Thoracic aorta (tissue), 2 donors: ENCODE measurements at places on chromosomes 5 and 9. TPM values are rescaled to one million over a fixed set of nuclear protein-coding genes. Genes with fewer than 3 reads are reported as not detected.

DNA sequence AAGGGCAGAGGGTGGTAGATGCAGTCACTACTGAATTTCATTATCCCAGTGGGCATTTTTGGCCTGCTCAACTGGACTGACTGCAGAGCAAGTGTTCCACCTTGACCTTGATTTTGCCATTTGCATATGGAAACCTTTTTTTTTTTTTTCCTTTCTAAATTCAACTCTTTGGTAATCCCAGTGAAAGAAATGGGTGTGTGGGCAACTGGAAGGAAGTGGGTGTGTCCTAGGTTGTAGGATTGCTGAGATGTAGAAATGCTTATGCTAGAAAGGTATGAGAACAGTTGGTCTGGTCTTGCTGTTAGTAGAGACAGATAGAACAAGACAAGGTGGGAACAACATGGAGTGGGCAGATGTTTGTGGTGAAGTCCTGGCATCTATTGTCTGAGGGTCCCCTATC lies 7.8 kb upstream of the IL12B start:
- no peak for DNase-seq

DNA sequence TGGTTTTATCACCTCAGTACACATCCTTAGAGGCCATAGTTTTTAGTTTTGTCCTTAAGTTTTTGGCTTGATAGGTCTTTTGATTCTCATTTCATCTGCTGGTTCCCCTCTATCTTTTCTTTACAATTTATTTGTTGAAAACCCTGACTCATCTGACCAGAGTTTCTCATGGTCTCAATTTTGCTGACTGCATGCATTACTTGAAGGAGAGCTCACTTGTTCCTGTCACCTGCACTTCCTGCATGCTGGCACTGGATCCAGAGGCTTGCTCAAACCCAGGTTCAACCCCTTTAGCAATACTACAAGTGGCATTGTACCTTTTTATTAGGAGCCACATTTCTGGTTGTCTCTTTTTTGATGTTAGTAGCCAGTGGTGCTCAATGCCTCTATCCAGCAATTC lies 26.7 kb downstream of the FBXO10 start:
- DNase-seq: no peak

DNA sequence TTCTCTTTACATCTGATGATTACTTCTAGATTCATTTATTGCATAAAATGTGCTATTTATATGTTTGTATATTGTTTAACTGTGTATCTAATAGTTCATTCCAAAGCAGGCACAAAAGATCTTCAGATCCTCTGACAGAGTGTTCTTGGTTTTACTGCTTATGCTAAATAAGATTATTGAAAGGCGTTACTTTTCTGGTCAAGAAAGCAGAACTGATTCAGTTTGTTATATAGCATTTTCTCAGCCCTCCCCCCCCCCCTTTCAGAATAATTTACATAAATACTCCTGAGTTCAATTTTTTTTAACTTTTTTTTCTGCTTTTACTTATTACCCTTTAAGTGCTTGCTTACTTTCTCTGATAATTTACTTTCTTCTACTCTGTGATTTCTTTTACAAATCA lies 15.4 kb downstream of the CDC42SE2 start:
- no peak for DNase-seq

GRCh38 chr9:113511047-113511521 lies 47.6 kb downstream of the RGS3 start:
- no peak for DNase-seq

DNA sequence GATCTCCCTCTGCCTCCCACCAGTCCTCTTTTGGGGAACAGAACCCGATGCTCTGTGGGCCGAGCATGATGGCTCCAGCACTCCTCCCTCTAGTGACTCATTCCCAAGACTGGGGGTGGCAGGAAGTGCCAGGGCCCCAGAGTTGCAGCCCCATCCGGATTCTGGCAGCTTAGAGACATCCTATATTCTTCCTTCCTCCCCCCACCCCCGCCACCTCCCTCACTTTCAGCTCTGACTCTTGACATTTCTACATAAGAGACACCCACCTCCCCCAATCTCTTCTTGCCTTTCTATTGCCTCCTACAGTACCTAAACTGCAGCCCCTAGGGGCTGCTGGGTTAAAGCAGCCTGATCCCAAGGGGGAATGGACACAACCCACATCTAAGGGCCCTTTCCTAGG lies 47.1 kb upstream of the MATR3 start:
- no peak for DNase-seq

DNA sequence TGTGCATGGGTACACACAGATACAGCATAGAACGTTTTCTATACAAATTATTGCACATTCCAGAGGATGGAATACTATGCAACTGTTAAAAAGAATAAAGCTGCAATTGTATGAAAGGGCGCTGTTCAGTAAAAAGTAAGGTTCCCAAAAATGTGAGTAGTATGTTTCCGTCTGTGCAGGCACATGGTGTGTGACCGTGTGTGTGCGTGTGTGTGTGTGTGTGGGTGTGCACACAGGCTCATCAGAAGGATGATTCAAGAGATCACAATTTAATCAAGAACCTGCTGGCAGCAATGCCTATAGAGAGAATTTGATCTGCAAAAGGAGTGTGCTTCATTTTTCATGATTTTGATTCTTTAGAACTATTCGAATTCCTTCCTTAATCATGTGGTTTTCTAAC lies 76.3 kb downstream of the SEMA4D start:
- DNase-seq: no peak

DNA sequence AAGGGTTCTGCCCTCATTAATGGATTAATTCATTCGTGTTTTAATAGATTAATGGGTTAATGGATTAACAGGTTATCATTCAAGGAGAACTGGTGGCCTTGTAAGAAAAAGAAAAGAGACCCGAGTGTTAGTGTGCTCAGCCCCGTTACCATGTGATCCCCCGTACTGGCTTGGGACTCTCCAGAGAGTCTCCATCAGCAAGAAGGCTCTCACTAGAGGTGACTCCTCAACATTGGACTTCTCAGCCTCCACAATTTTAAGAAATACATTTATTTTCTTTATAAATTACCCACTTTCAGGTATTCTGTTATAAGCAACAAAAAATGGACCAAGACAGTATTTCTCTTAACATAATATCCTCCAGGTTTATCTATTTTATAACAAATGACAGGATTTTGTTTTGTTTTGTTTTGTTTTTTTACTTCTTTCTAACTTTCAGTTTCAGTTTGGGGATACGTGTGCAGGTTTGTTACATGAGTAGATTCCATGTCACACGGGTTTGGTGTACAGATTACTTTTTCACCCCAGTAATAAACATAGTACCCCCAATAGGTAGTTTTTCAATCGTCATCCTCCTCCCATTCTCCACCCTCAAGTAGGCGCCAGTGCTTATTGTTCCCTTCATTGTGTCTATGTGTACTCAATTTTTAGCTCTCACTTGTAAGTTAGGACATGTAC lies 456.1 kb downstream of the DNAH5 start:
- no peak for DNase-seq

- DNase-seq: no peak
Measured at GRCh38 chr5:53970475-53970874, 339.9 kb downstream of the ARL15 start.

DNA sequence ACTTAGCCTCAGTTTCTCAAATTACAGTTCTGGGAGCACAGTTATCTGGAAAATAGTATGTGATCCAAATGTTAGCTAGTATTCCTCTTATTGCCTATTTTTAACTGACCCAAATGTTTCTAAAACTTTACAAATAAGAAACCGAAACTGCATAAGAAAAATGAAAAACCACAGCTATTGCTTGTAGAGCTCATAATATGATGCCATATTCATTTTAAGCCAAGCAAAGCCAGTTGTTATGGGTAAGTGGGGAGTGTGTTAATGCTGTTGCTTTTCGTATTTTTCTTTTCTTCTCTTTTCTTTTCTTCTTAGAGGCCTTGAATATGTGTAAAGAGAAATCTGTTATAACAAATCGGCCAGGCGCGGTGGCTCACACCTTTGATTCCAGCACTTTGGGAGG lies 447.4 kb upstream of the TUSC1 start:
- no peak for DNase-seq

- DNase-seq: no peak
Measured at GRCh38 chr9:135090547-135090946, 3.1 kb downstream of the OLFM1 start.

- no peak for DNase-seq
Measured at GRCh38 chr5:72552041-72552557, 44.9 kb upstream of the ZNF366 start.

GRCh38 chr9:98047002-98047401 lies 9.5 kb upstream of the NANS start:
- DNase-seq: no peak

DNA sequence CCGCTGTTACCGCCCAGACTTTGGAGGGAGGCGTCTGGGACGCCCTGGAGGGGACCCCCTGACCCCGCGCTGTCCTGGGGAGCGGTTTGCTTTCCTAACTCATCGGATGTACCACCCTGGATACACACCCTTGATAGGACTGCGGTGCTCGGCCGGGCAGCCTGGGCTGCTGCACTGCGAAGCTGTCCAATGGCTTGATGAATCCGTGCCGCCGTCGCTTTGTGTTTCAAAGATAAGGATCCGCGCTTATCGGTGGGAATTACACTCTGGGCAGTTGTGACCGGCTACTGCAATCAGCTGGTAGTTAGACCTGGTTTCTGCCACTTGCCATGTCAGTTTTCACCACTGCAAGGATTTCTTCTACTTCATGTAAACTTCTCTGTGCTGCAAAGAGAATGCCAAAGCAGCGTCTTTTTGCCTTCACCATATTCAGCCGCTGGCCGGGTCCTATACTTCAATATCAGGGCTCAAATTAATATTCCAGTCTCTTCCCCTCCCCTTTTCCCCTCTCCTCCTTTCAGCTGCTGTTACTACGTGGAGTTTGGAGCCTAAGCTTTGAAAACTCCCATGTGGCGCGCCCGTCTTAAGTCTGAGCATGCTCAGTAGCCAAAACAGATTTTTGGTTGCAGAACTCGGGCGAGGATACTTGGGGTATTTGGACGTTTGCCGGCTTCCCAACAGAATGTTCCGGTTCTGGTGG lies 727 bp downstream of the SMAD5 start:
- DNase-seq: no peak

DNA sequence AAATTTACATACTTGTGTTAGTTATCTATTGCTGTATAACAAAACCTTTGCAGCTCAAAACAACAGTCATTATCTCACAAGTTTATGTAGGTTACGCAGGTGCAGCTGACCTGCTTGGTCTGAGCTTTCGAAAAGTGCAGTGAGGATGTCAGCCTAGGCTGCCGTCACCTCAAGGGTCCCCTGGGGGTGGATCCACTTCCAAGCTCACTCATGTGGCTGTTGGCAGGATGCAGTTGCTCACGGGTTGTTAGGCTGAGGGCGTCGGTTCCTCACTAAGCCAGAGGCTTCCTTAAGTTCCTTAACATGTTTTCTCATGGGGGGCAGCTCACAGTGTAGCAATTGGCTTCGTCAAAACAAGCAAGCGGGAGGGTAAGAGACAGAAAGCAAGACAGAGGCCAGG lies 139.8 kb downstream of the DOCK8 start:
- DNase-seq: no peak

DNA sequence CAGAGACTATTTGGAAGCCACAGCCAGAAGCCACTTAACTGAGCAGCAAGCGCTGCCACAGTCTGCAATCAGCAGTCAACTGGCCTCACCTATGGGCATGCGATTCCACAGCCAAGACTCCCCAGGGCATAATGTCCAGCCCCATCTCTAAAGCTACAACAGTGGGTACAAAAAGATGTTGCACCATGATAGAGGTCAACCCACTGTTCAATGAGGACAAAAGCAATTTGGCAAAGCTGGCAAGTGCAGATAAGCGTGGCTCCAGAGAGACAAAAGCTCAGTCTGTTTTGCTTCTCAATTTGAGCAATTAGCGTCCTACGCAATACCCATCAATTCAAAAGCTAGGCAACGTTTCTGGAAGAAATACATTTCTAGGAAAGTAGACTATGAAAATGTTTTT lies 3.2 kb downstream of the TAS2R1 start:
- no peak for DNase-seq

- no peak for DNase-seq
Measured at GRCh38 chr5:99379187-99379586, 450.4 kb upstream of the CHD1 start.

DNA sequence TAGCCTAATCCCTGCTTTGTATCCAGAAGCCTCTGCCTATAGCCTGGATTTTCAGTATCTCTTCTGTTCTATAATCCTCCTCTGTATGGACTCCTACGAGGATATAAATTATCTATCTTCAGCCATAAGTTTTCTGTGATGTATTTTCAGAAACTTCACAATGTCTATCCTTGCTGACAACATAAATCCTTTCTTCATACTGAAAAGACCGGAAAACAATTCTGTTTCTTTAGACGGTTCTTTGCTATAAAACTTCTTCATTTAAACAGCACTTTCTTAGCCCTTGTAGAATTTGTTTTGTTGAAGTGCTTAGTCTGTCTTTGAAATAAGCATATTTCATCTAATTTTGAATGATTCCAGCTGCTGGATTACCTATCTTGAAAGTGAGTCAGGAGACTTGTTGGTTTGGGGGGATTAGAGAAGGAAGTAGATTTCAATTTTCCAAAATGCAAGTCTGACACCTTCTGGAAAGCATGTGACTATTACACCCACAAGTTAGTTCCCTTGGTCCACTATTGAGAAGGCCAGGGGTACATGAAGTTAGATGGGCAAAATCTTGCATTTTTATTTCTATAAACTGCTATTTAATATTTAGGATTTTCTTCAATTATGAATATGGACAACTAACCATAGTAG lies 96.3 kb upstream of the RANBP3L start:
- no peak for DNase-seq

DNA sequence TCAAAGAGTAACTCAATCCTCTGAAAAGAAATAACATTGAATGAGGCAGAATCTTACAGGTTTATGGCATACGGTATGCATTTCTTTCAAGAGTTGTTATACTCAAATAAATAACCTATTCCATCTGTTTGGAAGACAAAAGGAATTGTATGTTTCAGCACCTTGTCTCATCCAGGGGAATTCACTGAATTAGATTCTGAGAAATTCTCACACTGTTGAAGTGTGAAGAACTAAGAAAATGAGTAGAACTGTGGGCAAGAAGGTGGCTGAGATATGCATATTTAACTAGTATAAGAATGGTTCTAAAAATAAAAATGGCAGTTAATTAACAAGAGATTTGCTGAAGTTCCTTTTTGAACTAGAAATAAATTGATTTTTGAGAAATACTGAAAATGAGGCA lies 279.3 kb upstream of the DAP start:
- no peak for DNase-seq

DNA sequence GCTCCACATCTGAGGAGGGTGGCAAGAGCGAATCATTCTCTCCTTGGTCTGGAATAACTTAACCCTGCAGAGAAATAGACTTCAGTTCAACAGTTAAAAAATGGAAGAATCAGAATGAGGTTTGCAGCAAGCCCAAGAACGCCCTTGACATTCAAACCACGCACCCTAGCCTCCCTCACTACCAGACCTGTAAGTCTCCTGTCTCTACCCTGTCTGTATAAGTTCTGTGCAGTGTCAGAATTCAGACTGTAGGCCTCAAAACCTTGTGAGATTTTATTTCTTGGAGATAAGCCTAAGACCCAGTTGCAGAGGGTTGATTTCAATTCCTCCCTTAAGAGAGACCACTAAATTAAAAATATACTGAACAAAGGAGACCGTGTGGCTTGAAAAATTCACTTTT lies 35.8 kb upstream of the PLPP1 start:
- no peak for DNase-seq

The SH3GL2 gene
- not detected for total RNA-seq

The CAMK4 gene
- 3.8 TPM for total RNA-seq

The ZFAND5 gene
- total RNA-seq: 160 TPM

The LCP2 gene
- total RNA-seq: 56.9 TPM

The SLC4A9 gene
- not detected for total RNA-seq

The CTXN3 gene
- total RNA-seq: not detected

The TTC16 gene
- total RNA-seq: 0.27 TPM

The INSYN2B gene
- 1.1 TPM for total RNA-seq

The PRDM9 gene
- total RNA-seq: not detected

The EDIL3 gene
- total RNA-seq: 170 TPM

The ZFP37 gene
- 1.8 TPM for total RNA-seq

The FAM169A gene
- 2.2 TPM for total RNA-seq

The TMEM232 gene
- not detected for total RNA-seq

The RGP1 gene
- 23.0 TPM for total RNA-seq
